ENCODE measurements at places on chromosomes 6 and 20. TPM values are rescaled to one million over a fixed set of nuclear protein-coding genes. Genes with fewer than 3 reads are reported as not detected.

DNA sequence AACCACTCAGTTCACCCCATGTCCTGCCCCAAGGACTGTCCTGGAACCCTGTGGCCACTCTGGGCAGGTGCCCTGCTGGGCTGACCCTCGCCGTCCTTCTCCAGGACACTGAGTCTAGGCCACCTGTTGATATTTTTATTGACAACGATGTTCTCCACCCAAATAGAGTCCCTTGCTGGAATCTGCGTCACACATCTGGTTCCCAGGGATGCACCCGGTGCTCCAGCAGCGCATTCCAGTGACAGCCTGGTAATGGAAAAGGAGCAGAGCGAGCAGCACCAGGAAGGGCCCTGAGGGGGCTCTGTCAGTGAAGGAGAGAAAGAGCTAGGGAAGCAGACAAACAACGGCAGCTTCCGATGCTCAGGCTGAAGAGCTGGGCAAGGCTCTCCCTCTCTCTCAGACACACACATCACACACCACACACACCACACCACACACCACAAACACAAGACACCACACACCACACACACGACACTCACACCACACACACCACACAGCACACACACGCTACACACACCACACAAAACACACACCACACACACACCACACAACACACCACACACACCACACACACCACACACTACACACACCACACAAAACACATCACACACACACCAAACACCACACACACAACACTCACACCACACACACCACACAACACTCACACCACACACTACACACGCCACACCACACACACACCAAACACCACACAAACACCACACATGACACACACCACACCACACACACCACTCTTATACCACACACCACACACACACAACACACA lies 117.9 kb upstream of the THBS2 start:
- no peak for DNase-seq

GRCh38 chr6:137801352-137802114 lies 65.5 kb upstream of the TNFAIP3 start:
- DNase-seq, result no peak

DNA sequence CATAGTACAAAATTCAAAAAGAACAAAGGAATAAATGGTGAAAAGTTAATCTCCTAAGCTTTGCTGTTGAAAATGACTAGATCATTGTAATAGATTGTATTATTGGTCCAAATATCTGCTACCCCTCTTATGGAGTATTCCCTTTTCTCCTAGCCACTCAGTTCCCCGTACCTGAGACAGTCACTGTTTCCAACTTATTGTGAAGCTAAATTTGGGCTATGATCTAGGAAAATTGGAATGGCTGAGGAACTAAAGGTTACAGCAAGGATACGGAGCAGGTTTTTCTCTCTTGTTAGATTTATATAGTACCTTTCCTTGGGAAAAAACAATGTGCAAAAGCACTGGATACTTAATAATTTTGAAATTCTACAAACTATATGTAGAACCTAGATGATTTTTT lies 17.3 kb downstream of the DHX35 start:
- no peak for DNase-seq

DNA sequence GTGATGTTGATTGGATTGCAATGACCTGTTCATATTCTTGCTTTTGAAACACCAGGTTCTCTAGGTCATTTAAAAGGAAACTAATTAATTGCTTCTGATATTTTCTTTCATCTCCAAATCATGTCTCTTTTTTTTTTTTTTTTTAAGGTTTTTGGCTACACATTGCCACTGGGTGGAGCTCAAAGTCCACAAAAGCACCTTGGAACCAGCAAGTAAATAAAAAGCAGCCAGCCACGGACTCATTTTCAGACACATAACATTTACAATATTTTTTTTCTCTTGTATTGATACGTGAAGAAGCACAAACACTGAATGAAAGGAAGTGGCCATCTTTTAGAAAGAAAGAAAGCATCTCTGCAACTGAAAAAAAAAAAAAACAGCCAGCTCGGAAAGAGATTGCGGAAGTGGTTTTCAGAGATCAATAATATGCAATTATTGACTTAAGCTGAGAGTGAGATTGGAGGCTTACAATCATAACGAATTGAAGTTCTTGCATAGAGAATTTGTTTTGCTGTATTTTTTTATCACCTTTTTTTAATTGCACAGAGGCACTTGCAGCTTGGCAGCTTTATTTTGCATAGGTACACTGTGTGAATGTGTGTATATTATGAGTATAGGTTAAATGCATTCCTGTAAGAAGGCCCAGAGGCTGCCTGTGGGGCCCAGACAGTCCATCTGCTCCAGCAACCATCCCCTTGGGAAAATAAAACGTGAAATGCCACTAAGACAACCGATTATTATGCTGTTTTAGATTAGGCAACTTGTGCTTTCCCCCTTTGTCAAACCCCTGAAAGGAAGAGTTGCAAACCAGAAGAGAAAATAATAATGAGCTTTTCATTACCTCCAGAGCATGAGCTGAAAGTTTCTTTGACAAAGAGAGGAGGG lies 28.2 kb downstream of the CGA start:
- DNase-seq, result no peak

HLA-DPB1 gene
- 58.6 TPM for total RNA-seq

- no peak for DNase-seq
Measured at GRCh38 chr20:47181056-47181862, 175.2 kb downstream of the ZMYND8 start.

CRIP3 gene
- 0.84 TPM for total RNA-seq

KIF13A gene
- 0.14 TPM for total RNA-seq

PLEKHG1 gene
- total RNA-seq, result 3.3 TPM

CYP39A1 gene
- not detected for total RNA-seq

DOK5 gene
- total RNA-seq, result not detected

DNA sequence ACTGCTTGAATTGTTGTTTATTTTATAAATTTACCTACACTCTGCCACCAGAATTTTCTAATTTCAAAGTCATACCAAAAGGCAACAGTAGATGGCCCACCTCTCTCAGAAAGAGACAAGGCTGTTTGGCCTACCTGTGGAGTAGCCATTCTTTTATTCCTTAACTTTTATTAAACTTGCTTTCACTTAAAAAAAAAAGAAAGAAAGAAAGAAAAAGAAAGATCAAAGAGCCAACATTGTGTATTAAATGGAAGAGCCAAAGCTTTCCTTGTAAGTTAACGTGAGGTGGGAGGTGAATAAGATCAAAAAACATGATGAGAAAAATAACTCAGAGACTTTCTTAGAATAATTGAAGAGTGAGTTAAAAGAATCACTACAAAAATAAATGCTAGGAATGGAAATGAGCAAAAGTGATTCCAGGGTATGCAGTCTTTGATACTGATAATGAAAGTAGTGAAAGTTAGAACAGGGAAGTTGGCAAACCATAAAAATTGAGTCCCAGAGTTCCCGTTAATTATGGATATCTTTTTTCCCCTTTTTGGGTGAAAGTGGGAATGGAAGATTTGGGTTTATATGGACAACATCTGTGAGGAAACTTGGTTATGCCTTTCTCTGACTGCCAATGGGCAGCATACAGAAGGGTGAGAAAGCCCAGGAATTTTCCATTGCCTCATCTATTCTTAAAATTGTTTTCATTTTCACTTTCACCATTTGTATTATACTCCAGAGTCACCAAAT lies 35.9 kb upstream of the MYB start:
- DNase-seq, result no peak

DNA sequence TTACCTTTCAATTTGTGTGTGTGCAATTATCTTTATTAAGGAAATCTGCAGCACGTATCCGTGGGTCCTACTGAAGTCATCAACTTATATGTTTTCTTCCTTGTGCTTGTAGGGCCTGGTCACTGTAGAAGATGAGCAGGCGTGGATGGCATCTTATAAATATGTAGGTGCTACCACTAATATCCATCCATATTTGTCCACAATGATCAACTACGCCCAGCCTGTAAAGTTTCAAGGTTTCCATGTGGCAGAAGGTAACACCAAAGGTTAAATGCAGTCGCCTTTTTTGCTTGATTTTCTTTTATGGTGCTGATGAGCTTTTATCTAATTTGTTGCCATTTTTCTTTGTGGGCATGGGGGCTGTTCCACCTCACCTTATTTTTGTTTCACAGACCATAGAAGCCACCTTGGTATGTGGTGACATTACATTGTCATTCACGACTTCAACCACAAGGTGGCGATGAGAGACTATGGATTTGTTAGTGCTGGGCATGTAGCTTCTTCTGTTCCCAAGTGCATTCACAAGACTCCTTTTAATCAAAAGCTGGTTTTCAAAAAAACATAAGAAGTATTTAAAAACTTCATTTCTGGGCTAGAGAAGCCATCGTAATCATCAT lies 106.5 kb upstream of the LAMP5 start:
- peak; percentile 6 for DNase-seq

GRCh38 chr20:19668418-19668817 lies 89.6 kb upstream of the RIN2 start:
- no peak for DNase-seq

Data from CD8-positive, alpha-beta T cell (primary cell).